ENCODE measurements at places on chromosomes 12 and 14. TPM values are rescaled to one million over a fixed set of nuclear protein-coding genes. Genes with fewer than 3 reads are reported as not detected.

The BEST3 gene
- not detected for total RNA-seq

The EFS gene
- total RNA-seq, result 12.2 TPM

The RASSF9 gene
- 0.77 TPM for total RNA-seq

The THAP2 gene
- 6.9 TPM for total RNA-seq

The SYNDIG1L gene
- not detected for total RNA-seq

The P2RX4 gene
- total RNA-seq, result 59.8 TPM

The SERPINA9 gene
- not detected for total RNA-seq

The TOMM20L gene
- total RNA-seq, result not detected

The CPNE8 gene
- 10.5 TPM for total RNA-seq

The MORN3 gene
- total RNA-seq, result 0.77 TPM

The MTERF2 gene
- total RNA-seq, result 6.2 TPM

- no peak overlapping the region for H3K4me3 ChIP-seq
- H3K4me1 ChIP-seq, result peaks cover 9% of the 10 kb centered on the region
- peak; percentile 31 for DNase-seq
- no peaks in the 10 kb centered on the region for H3K36me3 ChIP-seq
- H3K27ac ChIP-seq, result no peak overlapping the region
These were observed 181.2 kb downstream of the PELI2 start for GRCh38 chr14:56299306-56299984.

DNA sequence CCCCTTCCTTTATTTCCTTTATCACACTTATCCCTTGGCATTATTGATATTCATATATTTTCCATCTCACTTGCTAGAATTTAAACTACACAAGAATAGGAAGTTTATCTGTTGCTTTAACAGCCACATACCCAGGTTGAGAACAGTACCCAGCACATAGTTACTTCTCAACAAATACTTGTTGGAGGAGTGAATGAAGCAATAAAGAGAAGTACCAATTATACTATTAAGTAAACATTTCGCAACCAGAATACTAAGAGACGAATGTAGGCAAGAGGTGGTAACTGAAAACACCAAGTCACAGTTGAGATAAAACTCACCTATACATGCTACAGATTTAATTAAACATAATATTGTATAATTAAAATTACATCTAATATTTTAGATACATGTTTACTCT is 110.9 kb downstream of the FSCB start:
- no peak overlapping the region for H3K4me3 ChIP-seq
- no peak overlapping the region for H3K27ac ChIP-seq
- H3K4me1 ChIP-seq, result no peaks in the 10 kb centered on the region

GRCh38 chr14:33364466-33364865 is 425.8 kb downstream of the NPAS3 start:
- H3K27me3 ChIP-seq, result no peaks in the 10 kb centered on the region
- no peak for DNase-seq
- no peaks in the 10 kb centered on the region for H3K36me3 ChIP-seq
- H3K4me3 ChIP-seq, result no peak overlapping the region
- no peaks in the 10 kb centered on the region for H3K4me1 ChIP-seq

- no peaks in the 10 kb centered on the region for H3K27me3 ChIP-seq
- H3K4me3 ChIP-seq, result no peak overlapping the region
- H3K4me1 ChIP-seq, result no peaks in the 10 kb centered on the region
- no peak overlapping the region for H3K27ac ChIP-seq
- DNase-seq, result no peak
These were observed 148.4 kb downstream of the SLC25A21 start for GRCh38 chr14:37023875-37024565.

- H3K27me3 ChIP-seq, result no peaks in the 10 kb centered on the region
- no peak overlapping the region for H3K27ac ChIP-seq
- H3K4me1 ChIP-seq, result no peaks in the 10 kb centered on the region
These were observed 192.5 kb upstream of the PWP1 start for GRCh38 chr12:107493135-107493494.

- DNase-seq, result peak; percentile 58
- no peaks in the 10 kb centered on the region for H3K36me3 ChIP-seq
- H3K4me1 ChIP-seq, result no peaks in the 10 kb centered on the region
- H3K27ac ChIP-seq, result no peak overlapping the region
These were observed 90.7 kb upstream of the PTPRR start for GRCh38 chr12:71011261-71011660.

- peak; percentile 96 for DNase-seq
- H3K27me3 ChIP-seq, result no peaks in the 10 kb centered on the region
These were observed 23.7 kb downstream of the HEBP1 start for GRCh38 chr12:12976366-12976765.

DNA sequence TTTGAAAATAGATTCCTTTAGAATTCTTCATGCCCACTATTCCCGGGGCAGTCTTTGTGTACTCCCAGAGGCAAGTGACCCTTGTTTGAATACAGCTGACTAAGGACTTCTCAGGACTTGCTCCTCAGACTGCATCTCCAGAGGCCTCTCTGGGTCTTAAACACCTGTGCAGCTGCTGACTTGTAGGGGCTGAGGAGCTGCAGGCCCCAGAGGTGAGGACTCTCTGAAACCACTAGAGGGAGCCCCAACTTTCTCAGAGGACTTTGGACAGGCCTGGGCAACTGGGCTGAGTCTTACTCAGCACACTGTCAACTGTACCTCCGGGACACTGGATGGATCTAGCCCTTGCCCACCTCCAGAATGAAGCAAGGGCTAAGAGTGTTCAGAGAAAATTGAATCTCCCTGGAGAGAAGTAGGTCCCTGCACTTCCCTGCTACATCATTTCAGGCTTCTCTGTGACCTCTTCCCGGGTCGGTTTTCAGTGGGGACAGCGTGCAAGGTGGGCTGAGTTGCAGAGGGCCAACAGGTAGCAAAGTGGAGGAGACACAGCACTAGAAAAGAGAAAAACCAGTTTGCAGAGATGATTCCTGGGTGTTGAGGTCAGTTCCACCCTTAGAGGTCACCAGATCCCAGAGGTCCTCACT is 164.6 kb downstream of the TMEM117 start:
- DNase-seq, result peak; percentile 25
- no peaks in the 10 kb centered on the region for H3K4me1 ChIP-seq
- H3K27ac ChIP-seq, result no peak overlapping the region
- no peak overlapping the region for H3K4me3 ChIP-seq

DNA sequence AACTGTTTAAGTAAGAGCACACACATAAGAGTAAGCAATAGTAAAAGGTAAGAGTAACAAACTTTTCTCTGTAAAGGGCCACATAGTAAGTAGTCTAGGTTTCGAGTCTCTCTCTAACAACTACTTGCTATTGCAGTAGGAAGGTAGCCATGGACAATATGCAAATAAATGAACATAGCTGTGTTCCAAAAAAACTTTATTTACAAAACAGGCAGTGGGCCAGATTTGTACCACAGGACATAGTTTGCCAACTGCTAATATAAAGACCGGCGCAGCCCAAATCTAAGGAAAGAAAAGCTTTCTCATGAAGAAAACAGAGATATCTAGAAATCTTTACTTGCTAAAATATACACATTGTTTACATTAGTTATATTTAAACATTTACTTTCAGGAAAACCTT is 239.0 kb upstream of the EGLN3 start:
- no peak for DNase-seq
- no peaks in the 10 kb centered on the region for H3K4me1 ChIP-seq
- H3K36me3 ChIP-seq, result no peaks in the 10 kb centered on the region
- no peak overlapping the region for H3K4me3 ChIP-seq

DNA sequence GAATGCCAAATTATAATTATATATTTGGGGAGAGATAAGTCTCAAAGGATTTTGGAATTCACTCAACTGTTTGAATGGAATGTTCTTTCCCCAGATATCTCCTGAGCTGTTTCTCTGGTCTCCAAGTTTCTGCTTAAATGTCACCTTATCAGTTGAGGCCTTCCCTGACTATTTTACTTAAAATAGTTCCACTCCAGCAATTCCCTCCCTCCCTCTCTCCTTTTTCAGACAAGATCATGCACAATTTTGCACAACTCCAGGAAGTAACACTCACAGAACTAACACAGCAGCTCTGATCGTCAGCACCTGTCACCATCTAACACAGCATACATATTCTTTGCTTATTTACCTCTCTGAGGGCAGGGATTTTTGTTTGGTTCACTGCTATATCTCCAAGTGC is 12.5 kb downstream of the BTG1 start:
- H3K36me3 ChIP-seq, result no peaks in the 10 kb centered on the region
- H3K27ac ChIP-seq, result peak overlapping the region; percentile 11
- H3K4me3 ChIP-seq, result no peak overlapping the region
- H3K27me3 ChIP-seq, result no peaks in the 10 kb centered on the region
- DNase-seq, result peak; percentile 42

DNA sequence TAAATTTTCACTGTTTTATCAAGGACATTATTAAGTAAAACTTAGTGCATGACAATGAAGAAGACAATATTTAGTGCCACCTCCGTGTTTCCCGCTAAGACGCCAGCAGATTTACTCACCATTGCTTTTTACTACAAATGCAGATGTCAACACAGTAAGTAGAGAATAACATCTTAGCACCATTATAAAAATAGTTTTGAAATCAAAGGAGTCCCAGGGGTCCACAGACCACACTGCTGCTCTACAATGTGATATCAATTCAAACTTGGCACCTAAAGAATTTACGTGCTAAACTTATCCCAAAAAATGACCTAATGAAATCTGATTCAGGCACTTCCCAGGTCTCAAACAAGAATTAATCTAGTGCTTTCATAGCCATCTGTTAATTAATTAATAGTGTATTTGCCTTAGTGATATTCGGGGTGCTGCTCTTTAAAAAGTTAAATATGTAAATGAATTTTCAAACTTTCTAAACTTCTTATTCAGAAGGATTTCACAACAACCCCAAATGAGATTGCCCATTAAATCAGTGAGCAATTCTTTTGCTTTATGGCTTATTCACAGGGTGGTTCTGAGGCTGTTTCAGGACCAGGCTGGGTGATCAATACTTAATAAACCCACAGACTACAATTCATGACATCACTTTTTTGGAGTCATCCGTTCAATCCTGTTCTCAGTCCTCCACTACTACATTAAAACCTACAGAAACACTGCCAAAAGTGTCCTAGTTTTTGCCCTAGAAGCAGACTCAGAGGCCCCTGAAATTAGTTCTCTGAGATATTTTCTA is 161.3 kb upstream of the LMNTD1 start:
- no peaks in the 10 kb centered on the region for H3K27me3 ChIP-seq
- no peak for DNase-seq
- H3K4me1 ChIP-seq, result peaks cover 3% of the 10 kb centered on the region
- no peak overlapping the region for H3K4me3 ChIP-seq
- no peaks in the 10 kb centered on the region for H3K36me3 ChIP-seq

GRCh38 chr14:49862089-49862673 is 9.6 kb upstream of the NEMF start:
- DNase-seq, result peak; percentile 85
- H3K27ac ChIP-seq, result peak overlapping the region; percentile 99
- peaks cover 3% of the 10 kb centered on the region for H3K4me1 ChIP-seq

- no peak overlapping the region for H3K4me3 ChIP-seq
- no peaks in the 10 kb centered on the region for H3K27me3 ChIP-seq
- H3K36me3 ChIP-seq, result no peaks in the 10 kb centered on the region
- DNase-seq, result no peak
- H3K4me1 ChIP-seq, result peaks cover 5% of the 10 kb centered on the region
These were observed 3.8 kb downstream of the POMT2 start for GRCh38 chr14:77316872-77317301.

DNA sequence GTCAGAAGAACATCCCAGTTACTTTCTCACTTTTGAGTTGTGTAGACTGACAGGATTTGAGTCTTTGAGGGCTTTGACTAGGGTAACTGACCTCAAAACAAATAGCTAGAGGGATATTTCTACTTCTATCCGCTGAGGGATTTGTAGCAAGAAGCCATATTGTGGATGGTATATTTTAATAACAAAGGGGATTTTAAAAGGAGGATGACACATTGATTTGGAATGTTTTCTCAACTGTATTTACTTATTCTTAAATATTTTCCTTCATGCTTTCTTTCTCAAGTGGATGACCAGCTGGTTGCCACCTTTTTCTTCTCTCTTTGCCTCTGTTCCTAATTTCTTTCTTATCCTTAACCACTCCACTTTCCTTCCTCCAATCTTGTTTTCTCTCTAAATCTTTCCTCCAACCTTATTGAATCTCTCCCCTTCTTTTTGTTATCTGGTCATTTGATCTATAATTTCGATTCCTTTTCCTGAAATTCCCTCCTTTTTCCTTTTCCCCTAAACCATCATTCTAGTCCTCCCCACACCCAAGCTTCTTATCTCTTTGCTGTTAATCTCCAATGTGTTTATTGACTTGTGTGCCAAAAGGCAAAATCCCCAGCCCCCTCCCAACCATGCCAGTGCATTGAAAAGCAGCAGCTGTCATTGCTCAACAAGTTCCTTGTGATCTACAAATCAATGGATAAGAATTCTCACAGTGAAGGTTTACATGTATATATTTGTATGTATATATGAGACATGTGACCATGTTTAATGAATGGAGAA is 411.6 kb downstream of the RAD51B start:
- H3K4me3 ChIP-seq, result no peak overlapping the region
- H3K36me3 ChIP-seq, result no peaks in the 10 kb centered on the region
- peak overlapping the region; percentile 37 for H3K27ac ChIP-seq
- peak; percentile 77 for DNase-seq
- H3K27me3 ChIP-seq, result no peaks in the 10 kb centered on the region

- no peaks in the 10 kb centered on the region for H3K36me3 ChIP-seq
- H3K27ac ChIP-seq, result no peak overlapping the region
- H3K4me3 ChIP-seq, result no peak overlapping the region
- no peaks in the 10 kb centered on the region for H3K27me3 ChIP-seq
These were observed 161.2 kb downstream of the TTC8 start for GRCh38 chr14:88985654-88986053.

GRCh38 chr12:89494411-89495231 is 30.0 kb downstream of the GALNT4 start:
- H3K27ac ChIP-seq, result no peak overlapping the region
- no peaks in the 10 kb centered on the region for H3K27me3 ChIP-seq
- peak; percentile 55 for DNase-seq
- peaks cover 3% of the 10 kb centered on the region for H3K4me1 ChIP-seq

All from fibroblast of lung (primary cell).